GM12864 (cell line): ENCODE measurements at places on chromosomes 1 and 21.
A peak's percentile ranks its signal among the peaks of the same experiment; 100 is the strongest.

DNA sequence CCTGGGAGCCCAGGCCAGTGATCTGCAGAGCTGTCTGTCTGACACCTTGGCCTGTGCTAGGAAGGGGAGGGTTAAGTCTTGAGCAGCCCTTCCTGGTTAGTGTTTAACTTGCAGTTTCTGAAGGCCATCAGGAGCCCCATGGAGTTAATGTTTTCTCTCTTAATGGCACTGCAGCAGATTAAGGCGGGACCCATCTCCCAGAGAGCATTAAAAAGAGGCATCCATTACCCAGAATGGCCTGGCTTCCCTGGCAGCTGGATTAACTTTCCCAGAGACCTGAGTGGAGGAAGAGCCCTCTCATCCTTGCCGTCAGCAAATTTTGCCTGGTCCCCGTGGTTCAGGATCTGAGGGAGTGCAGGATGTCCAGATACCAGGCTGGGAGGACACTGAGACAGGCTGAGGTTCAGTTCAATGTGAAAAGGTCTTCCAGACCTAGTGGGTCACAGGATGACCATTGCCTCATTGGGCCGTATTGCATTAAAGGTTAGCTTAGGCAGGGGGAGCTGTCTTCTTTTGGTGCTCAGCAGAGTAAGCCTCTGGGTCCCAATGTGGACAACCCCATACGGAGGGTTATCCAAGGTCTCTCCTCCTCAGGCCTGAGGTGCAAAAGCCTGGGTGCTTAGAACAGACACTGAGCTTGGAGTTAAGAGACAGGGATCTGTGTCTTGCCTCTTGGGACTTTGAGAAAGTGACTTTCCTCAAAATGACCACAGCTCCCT, 522.6 kb downstream of the PTPRU start:
- DNase-seq = no peak

DNA sequence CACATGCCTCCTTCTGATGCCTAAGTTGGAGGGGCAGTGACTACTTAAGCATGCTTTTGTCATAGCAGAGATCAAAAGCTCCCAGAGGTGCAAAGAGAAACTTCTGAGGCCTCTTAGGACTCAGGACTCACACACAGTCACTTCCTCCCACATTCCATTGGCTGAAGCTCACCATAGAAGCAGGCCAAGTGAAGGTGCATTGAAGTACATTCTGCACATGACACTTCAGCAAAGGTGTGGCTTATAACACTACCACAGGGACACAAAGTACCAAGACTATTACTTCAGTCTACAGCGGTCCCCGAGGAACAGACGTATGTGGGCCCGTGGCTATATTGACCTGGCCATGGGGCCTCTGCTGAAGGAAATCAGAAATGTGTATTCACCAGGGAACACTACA, 2.5 kb upstream of the POGK start:
- DNase-seq = no peak

DNA sequence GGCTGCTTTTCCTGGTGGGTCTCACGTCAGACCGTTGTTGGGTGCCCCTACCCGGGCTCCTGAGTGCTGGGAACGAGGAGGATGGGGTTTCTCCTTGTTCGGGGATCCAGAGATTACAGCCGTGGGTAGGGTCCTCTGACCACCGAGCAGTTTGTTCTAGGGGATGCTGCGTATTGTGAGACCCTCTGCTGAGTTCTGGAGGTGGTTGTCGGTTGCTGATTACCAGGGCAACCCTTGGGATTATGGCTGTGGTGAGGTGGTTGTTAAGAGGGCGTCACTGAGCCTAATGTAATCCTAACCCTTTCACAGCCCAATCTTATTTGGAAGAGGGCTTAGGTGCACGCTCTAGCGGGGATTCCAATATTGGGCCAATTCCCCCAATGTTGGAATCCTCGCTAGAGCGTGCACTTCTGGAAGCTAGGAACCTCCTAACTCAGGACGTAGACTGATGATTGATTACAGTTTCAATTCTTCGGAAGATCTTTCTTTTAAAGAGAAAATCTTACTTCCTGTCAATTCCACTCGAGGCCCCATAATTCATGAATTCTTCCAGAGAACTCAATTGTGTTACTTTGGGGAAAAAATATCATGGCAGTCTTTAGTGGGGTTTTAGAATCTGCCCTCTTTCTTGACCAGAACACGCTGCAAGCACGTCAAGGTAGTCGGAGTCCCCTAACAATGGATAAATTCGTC, 483 bp downstream of the TCEANC2 start:
- DNase-seq = no peak

DNA sequence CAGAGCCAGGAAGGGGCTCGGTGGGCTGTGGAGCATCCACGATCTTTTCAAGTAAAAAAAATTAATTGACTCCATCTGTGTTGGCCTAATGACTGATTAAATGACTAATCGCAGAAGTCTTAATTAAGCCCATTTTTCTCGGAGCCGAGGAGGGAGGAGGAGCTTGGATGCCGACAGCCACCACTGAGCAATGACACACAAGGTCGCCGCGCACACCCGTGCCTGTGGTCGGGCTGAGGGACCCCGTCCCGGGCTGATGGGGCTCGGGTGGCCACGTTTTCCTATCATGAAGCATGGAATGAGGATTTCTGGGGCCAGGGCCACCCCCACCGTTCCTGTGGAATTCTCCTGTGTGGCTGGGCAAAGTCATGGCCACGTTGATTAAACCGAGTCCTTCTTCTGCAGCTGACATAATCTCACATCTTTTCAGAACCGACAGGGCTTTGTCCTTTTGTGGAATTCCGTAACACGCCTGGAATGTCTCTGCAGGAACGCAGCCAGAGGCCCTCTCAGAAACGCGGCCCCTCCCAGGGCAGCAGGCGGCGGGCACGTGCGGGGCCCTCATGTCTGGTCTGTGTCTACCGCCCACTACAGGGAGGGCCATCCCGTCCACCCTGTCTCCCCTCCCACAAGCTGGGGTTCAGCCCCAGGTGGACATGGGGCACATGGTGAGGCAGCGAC, 60.7 kb downstream of the MORN1 start:
- no peak for DNase-seq

GRCh38 chr1:115727706-115728249, 40.7 kb downstream of the CASQ2 start:
- no peak for DNase-seq

- no peak for DNase-seq
Observed at GRCh38 chr1:68815632-68816031, 318.8 kb upstream of the DEPDC1 start.

DNA sequence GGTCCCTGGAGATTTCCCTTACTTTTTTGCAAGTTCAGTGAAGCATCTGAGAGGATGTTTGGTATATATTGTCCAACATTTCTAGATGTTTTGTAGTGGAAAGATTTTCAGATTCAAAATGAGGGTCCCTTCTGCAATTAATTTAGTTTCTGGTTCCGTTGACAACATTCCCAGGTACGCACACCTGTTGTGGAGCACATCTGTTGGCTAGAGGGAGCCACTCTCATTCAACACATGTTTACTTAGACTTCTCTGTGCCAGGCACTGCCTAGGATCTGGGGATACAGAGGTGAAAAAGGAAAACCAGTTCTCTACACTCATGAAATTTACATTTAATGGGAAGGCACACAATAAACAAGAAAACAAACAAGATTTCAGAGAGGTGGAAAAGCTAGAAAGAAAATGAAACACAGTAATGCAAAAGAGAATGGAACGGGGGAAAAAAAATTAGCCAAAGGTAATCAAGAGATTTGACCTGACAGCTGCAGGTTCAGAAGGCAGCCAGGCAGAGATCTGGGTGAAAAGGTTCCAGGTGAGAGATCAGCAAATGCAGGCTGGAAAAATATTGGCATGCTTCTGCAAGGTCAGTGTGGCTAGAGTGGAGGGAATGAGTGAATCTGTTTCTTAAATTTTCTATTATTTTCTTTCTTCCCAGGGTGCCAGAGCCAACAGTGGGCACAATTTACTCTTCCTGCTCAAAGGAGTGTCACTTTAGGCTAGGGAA, 48.4 kb upstream of the KAZN start:
- DNase-seq = no peak

- no peak for DNase-seq
Observed at GRCh38 chr21:17139696-17140095, 373.1 kb upstream of the CXADR start.

DNA sequence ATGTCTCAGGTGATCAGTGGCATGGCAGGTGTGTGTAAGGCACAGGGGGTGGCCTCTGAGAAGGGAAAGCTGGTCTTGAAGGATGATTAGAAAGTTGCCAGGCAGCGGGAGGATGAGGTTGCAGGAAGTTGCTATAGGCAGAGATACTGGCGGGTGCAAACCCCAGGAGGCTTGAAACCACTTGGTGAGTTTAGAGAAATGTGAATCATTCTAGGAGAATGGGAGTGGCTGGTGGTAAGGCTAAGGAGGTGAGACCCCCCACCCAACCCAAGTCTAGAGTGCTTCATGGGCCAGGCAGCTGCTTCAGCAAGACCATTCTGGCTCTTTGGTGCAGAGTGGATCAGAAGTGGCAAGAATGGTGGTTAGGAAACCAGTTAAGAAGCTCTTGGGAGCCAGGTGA, 9.0 kb downstream of the SH2D2A start:
- DNase-seq = no peak

DNA sequence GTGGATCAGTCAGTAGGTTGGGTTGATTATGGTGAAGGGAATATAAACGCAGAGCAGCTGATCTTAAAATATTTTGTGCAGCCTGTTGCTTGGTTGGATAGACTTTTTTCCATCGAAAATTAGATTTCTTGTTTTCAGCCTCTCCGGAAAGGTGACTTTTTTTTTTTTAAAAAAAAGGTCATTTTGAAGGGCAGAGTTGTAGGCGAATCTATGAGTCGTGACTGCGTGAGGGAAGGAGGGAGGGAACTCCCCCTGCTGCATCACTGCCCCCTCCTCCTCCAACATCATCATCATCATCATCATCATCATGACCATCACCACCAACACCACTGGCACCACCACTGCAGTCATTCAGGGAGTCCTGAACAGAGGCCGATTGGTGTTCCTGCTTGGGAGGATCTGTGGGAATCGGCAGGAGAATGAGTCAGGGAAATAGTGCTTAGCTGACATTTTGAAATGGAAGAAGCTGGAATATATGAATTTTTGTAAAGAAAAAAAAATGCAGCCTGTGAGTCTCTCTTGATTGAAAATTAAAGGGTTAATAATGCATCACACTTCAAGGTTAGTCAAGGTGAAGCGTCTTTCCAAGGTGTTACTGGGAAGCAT, 1.2 kb downstream of the ATP1B1 start:
- DNase-seq = no peak

- no peak for DNase-seq
Observed at GRCh38 chr1:44801491-44802305, 1.5 kb downstream of the PLK3 start.

- DNase-seq = no peak
Observed at GRCh38 chr1:4019147-4019521, 119.1 kb upstream of the C1orf174 start.

- no peak for DNase-seq
Observed at GRCh38 chr1:5551274-5551975, 440.8 kb downstream of the NPHP4 start.

GRCh38 chr1:36654586-36654985, 171.9 kb upstream of the CSF3R start:
- no peak for DNase-seq

DNA sequence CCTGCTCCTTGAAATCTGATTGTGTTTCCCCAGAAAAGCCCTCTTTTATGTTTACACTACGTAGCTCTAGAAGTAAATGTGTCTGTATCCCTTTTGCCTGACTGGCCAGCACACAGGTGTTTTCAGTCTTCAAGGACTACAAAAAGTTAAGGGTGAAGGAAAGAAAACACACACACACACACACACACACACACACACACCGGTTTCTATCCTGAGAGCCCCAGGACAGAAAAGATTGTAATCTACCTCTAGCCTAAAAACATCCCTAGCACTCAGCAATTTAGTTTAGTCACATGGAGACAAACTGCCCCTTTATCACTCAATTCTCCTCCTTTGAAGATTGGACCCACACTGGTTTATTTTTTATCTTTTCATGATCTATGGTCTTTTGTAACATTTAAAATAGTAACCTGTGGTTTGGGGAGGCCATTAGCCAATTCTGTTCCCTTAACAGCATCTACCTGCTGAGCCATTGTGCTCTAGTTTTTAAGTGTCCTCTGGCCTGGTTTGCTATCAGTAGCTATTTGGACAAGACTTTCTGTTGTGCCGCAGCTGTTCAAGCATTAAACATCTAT, 15.8 kb upstream of the TRIM45 start:
- no peak for DNase-seq

DNA sequence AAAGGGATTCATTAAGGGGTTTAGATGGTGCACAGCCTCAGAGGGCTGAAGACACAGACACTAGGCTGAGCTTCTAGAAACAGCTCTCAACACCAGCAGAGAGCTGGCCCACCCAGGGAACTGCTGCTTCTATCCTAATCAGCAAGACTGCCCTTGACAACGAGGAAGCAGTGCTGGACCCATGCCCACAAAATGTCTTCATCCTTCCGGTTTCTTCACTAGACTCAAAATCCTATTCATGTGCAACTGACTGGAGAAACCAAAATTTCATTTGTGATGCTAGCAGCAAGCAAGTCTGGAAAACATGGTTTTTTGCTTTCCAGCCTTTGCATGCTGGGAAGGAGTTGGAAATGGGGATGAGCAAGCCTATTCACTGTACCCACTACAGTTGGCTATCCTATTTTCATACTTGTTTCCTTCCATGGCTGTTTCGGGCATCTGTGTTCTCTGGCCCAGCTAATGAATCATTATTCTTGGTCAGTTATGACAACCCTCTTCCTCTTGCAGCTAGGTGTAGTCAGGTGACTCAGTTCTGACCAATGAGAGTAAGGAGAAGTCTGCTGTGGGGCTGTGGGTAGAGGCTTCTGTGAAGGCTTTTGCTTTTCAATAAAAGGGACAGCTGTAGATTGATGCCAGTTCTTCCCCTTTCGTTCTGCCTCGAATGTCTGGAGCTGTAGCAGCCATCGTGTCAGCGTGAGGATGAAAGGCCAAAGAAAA, 14.6 kb upstream of the TMEM61 start:
- DNase-seq = peak; percentile 62

DNA sequence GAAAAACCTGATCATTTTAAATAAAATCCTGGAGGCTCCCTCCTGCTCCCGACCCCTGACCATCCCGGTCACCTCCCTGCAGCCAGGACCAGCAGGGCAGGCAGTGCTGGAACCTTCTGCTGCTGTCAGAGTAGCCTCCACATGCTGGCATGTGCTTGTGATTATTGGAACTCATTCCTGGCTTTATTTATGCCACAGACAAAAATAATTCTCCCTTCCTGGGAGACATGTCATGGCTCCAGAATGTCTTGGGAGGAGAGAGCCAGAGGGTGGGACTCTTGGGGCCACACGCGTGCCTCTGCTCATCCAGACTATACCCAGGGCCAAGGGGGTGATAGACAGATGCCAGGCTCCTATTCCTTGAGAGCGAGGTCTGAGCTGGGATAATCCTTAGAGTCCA, 183.6 kb upstream of the RAB4A start:
- no peak for DNase-seq

GRCh38 chr1:14666962-14667650, 68.6 kb downstream of the KAZN start:
- DNase-seq = no peak

- no peak for DNase-seq
Observed at GRCh38 chr1:31910933-31911332, 27.2 kb downstream of the PTP4A2 start.
